ENCODE measurements at places on chromosomes 1 and 21.

- DNase-seq: no peak
Observed at GRCh38 chr1:204651843-204652421, 33.6 kb downstream of the LRRN2 start.

DNA sequence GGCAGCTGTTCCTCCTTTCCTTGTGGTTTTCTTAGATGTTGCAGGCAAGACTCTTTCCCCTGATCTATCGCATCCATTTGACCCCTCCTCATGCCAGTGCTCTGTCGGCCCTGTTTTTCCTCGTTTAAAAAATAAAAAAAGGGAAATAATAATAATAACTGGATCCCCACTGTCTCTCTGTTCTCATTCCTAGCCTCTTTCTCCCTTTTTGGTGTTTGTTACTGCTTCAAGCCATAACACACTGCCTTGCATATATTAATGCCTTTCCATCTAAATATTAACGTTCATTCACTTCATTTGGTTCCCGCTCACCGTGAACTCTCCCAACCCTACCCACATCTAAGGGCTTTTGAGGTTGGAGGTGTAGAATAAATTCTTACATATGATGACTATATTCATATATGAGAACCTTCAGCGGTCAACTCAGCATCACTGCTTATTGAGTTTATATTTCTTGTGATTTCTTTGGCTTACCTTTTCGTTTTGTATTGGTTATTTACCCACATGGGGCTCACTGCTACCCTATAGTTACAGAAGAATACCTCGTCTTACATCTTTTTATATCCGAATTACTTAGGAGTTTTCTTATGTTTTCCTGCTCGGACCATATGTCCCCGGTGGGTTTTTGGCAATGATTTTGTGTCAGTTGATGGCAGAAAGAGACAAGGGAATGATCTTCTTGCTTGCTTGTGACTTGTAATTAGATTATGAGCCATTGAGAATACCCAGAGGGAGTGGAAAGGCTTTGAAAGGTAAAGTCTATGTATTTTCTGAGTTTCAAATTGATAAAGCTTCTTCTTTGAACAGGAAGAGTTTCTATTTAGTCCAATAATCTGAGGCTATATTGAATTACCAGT, 805 bp downstream of the ATG4C start:
- no peak for DNase-seq

DNA sequence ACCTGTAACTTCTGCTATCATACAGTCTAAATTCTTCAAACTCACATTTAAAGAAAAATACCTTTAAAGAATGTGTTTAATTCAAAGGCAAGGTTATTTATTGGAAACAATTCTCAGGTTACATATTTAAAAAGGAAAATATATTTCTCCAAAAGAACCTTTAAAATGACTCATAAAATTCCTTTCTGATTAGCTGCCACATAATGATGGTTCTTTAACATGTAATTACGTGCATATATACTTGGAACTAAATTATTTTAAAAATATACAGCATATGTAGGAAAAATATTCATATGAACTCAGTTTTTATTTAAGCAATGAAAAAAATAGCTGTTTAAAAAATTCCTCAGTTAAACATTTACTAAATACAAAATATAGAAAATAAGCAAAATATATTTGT, 173.6 kb downstream of the COP1 start:
- no peak for DNase-seq

DNA sequence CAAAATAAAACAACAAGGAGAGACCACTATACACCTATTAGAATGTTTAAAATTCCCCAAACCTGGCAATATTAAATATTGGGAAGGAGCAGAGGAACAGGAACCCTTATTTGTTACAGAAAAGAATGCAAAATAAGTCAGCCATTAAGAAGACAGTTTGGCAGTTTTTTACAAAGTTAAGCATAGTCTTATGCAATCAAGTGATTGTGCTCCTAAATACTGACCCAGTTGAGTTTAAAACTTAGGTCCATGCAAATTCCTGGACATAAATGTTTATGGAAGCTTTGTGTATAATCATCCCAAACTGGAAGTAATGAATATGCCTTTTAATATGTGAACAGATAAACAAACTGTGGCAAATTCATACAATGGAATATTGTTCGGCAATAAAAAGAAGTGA, 72.9 kb upstream of the RGS4 start:
- no peak for DNase-seq

DNA sequence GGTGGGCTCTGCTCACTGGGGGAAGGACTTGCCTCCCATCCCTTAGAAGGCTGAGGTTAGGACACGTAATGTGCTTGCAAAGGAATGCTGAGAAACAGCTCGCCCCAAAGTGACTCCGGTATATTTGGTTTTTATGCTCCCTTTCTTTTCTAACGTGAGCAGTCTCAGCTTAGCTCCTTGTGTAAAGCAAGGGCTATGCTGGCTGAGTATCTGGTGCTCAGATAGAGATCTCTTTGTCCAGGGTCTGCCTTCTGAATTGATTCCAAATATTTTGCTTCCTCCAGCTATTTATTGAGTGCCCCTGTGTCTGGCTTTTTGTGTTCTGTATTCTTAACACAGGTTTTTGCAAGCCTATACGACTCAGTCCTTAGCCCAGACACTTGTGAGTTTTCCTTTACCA, 94.5 kb upstream of the ARTN start:
- DNase-seq: no peak

DNA sequence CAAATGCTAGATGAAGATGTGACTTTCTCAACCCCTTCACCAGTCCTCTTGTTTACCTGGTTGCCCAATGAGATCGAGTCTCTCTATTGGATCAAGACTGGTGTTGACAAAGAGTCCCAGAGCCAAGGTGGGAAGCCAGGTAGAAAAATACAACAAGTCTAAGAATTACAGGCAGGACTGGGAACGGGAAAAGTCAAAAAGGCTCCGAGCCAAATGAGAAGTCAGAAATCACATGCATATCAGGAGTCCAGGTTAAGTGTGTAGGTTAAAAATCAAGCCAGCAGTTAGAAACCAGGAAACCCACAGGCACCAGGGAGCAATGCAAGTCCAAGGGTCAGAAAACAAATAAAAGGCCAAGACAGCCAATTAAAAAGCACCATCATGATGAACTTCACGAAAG, 27.4 kb upstream of the DUSP23 start:
- DNase-seq: no peak

GRCh38 chr1:187714470-187714869, 885.7 kb downstream of the PLA2G4A start:
- DNase-seq: no peak

- DNase-seq: no peak
Observed at GRCh38 chr1:100523038-100523652, 14.8 kb upstream of the GPR88 start.

DNA sequence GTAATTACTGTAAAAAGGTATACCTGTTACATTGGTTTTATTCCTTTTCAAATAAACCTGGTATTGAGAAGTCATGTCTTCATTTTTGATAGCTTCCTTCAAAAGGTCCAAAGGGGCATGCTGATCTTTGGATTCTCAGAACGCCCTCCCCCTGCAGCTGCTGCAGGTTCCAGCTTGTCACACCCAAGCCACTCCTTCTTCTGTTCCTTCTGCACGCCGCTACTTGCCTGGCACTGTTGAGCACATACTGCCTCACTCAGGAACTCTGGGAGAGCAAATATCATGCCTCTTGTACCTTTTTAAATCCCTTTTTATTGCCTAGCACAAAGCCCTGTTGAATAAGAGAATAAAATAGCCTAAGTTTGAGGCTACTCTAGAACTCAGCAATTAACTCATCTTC, 136.9 kb downstream of the BARHL2 start:
- no peak for DNase-seq

- DNase-seq: no peak
Observed at GRCh38 chr1:34360574-34360973, 183.9 kb downstream of the C1orf94 start.

DNA sequence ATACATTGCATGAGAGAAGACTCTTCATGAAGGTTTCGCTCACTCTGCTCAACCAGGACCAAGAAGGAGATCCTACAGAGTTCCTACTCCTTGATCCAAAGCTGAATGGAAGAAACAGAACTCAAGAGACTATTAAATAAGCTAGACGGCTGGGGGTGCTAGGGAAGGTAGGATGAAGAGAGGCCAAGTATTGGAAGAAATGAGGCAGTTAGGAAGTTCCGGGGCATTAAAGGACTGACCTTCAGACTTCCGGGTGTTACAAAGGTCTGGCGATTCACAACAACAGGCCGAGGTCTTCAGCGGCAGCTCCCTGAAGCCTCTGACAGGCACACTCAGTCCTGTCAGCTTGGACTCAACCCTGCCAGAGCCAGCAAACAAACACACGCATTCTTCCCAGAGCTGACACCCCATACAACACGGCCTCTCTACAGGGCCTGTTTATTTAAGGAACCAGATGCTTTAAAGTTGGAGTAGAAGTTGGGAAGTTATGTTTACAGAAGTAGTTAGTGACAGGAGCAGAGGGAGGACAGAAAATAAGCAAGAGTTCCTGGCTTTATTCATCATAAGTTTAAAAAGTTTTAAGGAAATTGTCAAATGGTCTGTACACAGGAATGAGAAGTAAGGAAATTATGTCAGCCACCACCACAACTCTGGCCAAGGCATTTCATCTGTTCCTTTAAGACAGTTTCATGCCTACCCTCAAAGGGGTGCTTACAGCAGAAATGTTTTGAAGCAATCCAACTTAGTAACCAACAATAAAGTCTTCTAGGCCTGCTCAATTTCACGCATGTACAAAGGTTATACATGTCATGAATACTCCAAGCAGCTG, 4.7 kb downstream of the SORT1 start:
- no peak for DNase-seq

GRCh38 chr1:62800825-62801306, 16.9 kb downstream of the ATG4C start:
- no peak for DNase-seq

- DNase-seq: no peak
Observed at GRCh38 chr1:55331351-55331750, 116.2 kb upstream of the USP24 start.

GRCh38 chr1:99737016-99737415, 29.4 kb downstream of the FRRS1 start:
- no peak for DNase-seq

GRCh38 chr21:40531431-40532110, 315.4 kb downstream of the DSCAM start:
- no peak for DNase-seq

DNA sequence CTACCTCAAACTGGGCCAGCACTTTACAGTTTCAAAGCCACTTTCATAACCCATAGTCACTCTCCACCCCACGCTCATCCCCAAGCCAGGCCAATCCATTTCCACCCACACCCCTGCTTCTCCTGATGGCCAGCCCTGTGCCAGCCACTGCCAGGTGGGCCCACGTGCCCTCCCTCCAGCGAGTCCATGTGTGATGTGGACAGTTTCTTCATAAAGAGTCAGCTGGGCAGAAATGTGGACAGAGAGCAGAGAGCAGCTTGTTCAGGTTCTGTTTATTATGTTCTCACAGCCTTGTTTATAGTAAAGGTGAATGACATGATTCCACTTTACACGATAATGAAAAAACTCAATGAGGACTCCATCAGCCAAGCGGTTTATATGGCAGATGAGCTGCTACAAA, 37.4 kb upstream of the RGS16 start:
- DNase-seq: no peak

DNA sequence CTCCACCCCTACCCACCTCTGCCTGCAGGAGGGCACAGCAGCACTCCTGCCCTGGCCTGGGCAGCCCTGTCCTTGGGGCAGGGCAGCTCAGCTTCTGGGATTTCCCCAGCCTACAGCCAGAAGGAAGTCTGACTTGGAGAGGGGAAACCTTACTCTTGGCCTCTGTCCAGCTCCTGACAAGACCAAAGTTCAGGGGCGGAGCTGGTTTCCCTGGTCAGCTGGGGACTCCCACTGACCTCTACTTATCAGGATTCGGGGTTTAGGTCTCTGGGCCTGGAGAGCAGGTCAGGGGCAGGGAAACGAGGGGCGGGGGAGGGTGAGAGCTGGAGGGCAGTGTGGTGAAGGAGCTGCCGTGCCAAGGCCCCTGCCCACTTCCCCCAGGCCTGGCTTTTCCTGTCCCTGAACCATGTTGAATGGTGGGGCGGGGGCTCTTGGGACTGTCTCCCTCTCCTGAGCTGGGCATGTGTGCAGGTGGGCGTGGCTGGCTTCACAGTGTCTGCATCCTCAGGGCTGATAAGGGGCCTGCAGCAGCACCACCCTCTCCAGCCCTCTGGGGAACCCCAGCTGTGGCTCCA, 16.8 kb upstream of the ETV3 start:
- no peak for DNase-seq

All from activated CD4-positive, alpha-beta T cell treated with anti-CD3 and anti-CD28 coated beads for 4 hours (primary cell).